ENCODE measurements at places on chromosomes 4 and X.

- no peak for DNase-seq
Observed at GRCh38 chrX:30533835-30534234, 43.7 kb downstream of the TASL start.

- DNase-seq, result no peak
Observed at GRCh38 chr4:16472537-16472936, 246.3 kb upstream of the TAPT1 start.

- DNase-seq, result no peak
Observed at GRCh38 chr4:113467581-113467980, 294.0 kb downstream of the CAMK2D start.

- no peak for DNase-seq
Observed at GRCh38 chrX:40266490-40267333, 169.0 kb upstream of the BCOR start.

GRCh38 chr4:73917081-73917501, 47.9 kb downstream of the CXCL1 start:
- DNase-seq, result no peak

DNA sequence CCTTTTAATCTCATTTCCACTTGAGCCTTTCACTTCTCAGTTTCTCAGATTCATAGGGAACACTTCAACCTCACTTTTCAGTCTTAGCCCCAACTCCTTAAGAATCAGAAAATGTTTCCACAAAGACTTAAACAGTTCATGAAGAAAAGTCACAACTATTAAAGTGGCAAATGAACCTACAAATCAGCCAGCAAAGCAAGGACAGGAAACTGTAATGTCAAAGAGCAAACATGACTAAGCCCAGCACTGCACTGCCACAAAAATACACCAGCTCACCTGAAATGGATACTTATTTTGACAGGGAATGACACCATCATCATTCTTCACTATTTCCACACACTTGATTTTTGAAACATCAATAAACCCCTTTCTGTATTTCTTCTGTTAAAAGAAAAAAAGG, 41.8 kb upstream of the TXK start:
- no peak for DNase-seq

- no peak for DNase-seq
Observed at GRCh38 chr4:8135666-8136065, 22.9 kb downstream of the ABLIM2 start.

DNA sequence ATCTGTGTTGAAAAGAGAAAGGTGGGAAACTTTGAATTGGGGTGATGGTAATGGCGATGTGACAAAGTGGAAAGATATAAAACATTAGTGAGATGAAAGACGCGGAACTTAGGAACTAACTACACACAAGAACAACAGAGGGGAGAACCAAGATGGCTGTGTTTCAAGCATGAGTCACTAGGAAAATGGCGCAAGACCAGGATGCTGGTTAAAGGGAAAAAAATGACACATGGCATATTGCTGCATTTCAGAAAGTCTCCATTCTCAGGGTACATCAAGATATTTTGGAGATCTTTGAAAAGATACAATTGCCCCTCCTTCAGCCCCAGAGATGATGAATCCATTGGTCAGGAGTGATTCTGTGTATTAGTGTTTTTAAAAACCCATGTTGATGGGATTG, 164.4 kb downstream of the FBXO8 start:
- no peak for DNase-seq

DNA sequence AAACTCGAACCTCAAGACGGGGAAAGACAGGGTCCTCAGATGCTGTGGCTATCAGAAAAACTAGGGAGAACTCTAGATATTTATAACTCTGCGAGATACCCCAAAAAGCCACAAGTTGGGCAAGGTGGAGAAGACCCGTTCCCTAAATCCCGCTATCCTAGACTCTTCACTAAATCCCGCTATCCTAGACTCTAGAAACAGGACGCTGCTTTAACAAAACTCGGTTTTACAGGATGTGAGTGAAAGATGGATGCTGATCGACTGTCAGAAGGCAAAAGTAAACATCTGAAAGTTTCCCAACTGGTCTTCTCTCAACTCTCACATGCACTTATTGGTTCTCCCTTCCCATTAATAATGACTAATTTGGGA, 270 bp downstream of the DNAAF6 start:
- DNase-seq, result no peak

DNA sequence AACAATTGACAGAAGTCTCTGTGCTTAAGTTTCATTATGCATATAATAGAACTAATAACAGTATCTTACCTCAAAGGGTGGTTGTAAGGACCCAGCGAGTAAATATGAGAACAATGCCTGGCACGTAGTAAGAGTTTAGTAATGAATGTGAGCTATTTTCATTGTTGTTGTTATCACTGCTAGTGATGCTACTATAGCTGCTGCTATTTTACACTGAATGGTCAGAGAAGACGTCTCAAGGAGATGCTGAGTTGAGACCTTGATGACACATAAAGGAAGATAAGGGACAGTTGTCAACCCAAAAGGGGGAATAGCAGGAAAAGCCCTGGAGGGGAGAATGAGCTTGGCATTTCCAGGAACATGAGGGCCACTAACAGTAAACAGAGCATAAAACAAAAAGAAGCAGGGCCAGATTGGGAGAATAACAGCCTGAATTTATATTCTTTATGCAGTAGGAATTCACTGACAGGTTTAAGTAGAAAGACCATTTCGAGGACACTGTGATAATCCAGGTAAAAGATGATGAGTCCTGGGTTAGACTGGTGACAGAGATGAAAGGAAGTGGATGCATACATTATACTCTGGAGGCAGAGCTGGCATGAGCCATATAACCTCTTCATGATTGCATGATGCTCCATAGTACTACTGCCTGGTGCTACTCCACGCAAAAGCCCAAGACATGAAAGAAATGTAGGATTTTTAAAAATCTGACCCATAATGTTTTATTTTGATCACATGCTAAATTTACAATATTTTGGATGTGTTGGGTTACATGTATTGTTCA, 23.1 kb downstream of the ATP8A1 start:
- DNase-seq, result no peak

DNA sequence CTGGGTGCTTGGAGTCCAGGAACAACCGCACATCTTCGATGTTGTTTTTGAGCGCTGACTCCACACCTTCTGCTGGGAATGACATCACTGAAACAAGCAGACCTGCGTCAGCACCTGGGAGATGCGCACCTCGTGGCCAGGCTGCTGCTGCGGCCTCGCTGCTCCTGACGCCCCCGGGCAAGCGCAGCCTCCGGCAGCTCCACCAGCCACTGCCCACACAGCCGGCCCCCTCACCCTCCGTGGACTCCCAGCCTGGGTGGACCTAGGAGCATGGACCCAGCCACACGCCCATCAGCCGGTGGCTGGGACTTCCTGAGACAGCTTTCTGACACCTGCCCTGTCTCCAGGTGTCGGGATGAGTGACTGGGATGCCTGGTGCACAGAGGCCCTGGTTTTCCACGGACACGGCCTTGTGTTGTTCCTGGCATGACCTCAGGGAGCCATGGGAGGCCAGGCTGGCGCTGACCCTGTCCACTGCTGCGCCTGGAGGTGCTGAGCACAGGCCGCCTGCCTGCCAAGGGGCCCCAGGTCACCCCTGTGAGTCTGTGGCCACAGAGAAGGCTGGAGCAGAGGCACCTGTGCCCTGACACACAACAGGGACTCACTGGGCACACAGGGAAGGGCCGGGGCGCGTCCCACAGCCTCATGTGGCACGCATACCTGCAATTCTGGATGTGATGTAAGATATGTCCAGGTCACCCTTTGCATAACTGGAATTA, 48.6 kb downstream of the GAK start:
- no peak for DNase-seq

Data from thymus (tissue), 14 donors.